ENCODE measurements at places on chromosomes 16 and 17. TPM values are rescaled to one million over a fixed set of nuclear protein-coding genes. Genes with fewer than 3 reads are reported as not detected.

Gene ACSM2A
- not detected for total RNA-seq

DNA sequence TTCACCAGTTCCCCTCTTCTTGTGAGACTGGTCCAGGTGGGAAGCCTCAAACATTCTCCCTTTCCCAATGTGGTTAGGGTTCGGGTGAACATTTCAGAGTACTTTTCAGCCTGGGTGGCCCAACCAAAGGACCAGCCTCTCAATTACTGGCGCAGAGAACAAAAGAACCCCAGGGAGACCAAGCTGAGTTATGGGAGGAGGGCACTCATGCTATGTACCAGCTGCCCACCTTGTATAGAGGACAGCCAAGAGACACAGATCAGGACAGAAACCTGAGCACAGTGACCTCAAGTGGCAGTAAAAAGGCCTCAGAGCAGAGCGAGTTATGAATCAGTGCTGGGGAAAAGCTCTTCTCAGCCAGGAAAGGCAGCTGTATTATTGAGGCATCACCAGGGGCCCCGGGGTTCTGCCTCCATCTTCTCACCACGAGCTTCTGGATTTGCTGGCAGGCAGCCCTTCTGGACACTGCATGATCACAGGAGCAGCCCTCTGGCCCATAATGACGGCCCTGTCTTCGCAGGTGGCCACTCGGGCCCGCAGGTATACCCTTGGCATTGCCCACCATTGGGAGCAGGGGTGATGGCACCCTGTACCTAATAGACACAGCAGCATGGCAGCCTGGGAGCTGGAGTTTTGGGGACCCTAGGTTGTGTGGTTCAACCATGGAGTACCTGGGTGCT lies 3.8 kb downstream of the G6PC3 start:
- no peak for DNase-seq

DNA sequence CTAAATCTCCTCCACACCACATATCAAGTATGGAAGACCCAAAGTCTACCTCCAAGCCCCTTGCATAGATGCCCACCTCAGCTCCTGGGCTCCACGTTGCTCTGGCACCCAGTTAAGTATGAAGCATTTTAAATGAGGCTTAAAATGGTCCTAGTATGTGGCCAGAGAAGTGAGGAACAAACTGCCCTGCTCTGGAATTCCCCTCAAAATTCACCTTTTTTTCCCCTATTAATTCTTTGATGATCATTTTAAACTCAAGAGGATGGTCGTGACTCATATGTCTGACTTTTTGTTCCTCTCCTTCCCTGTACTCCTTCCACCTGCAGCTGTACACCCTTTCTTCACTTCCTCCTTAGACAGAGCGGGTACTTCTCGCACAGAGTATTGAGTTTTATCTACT lies 234.5 kb upstream of the MYOCD start:
- DNase-seq = no peak

- no peak for DNase-seq
Observed at GRCh38 chr16:48583075-48584065, 26.6 kb downstream of the N4BP1 start.

GRCh38 chr17:49231563-49231894 lies 942 bp upstream of the PHOSPHO1 start:
- DNase-seq = no peak

Measured in mesenteric fat pad (tissue), 1 donor.